GM23248 (cell line): ENCODE measurements at places on chromosomes 1 and 21. TPM values are rescaled to one million over a fixed set of nuclear protein-coding genes. Genes with fewer than 3 reads are reported as not detected.

DNA sequence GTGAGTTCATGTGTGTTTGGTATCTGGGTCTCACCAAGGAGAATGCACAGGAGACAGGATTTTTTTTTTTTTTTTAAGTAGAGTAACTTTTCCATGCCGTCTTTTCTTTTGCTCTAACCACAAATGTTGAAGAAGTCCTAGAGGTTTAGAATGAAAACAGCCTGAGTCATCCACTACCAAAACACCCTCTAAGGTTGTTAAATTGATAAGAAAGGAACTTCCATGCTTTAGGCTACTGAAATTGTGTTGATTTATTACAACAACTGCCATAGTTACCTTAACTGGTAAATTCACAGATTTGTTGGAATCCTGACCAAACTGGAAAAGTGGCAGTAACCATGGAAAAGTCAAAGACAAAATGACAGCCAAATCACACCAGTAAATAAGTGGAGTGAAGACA lies 375.6 kb downstream of the AMY1C start:
- no peak for DNase-seq

GRCh38 chr1:84918726-84919336 lies 25.8 kb upstream of the LPAR3 start:
- no peak for DNase-seq

The LAPTM5 gene
- not detected in 2 replicates for total RNA-seq

DNA sequence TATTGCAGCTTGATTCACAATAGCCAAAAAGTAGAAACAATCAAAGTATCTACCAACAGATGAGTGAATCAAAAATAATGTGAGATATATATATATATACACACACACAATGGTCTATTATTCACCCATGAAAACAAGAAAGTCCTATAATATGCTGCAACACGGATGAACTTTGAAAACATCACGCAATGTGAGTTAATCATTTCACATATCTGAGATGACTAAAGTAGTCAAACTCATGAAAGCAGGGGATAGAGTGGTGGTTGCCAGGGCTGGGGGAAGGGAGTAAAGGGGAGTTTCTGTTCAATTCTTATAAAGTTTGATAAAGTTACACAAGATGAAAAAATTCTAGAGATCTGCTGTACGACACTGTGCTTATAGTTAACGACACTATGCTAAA lies 1234.8 kb downstream of the MRPL39 start:
- no peak for DNase-seq

DNA sequence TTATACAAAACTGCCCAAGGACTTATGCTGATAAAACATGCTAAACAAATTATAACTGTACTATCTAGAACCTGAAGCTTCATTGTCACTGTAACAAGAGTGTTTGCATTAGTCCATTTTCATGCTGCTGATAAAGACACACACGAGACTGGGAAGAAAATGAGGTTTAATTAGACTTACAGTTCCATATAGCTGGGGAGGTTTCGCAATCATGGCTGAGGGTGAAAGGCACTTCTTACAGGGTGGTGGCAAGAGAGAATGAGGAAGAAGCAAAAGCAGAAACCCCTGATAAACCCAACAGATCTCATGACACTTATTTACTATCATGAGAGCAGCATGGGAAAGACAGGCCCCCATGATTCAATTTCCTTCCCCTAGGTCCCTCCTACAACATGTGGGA lies 100.4 kb downstream of the SPATA6 start:
- no peak for DNase-seq

The LHX4 gene
- total RNA-seq = not detected in 2 replicates

- DNase-seq = no peak
Measured at GRCh38 chr1:240247899-240248298, 156.2 kb downstream of the FMN2 start.

DNA sequence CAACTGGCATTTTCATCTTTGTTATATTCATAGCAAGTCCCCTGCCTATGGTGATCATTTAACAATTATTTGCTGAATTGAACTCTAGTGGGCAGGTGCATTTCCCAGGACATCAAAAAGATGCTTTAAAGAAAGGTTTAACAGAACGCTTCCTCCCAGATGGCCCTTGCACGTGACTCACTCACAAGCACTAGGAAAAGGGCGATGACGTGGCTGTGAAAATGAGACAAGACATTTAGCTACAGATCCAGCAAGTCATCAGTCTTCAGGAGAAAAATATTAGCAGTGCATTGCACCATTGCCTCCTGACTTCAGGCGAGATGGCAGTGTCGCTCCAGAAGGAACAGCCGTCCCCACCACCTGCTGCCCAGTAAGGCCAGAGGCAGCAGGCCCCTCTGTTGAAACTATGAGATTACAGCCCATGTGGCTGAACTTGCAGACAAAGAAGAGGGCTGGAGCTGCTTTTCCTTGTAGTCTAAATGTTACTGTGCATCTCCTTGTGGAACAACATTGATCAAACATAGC lies 37.2 kb downstream of the DSCAM start:
- DNase-seq = peak; percentile 0

The PDPN gene
- total RNA-seq = 0.25 and 1.1 TPM in 2 replicates

DNA sequence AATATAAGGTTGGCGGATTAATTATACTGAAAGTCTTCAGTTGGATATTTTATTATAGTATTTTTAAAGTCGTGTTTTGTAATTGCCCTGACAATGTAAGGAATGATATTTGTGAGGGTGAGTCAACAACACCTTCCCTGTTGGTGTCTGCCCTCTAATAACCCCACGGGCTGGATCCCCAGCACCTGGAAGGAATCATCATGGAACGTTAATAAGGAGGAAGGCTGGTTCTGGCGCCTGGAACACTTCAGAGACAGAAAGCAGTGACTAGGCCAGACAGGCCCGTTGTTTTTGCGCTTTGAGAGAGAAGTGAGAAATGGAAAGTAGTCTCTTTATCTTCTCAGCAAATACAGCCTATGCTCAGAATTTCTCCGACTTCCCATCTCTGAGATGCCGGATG lies 31.6 kb downstream of the TEX35 start:
- no peak for DNase-seq

GRCh38 chr1:12314333-12314903 lies 84.6 kb downstream of the VPS13D start:
- peak; percentile 56 for DNase-seq

- no peak for DNase-seq
Measured at GRCh38 chr1:241836941-241837340, 11.1 kb upstream of the EXO1 start.

DNA sequence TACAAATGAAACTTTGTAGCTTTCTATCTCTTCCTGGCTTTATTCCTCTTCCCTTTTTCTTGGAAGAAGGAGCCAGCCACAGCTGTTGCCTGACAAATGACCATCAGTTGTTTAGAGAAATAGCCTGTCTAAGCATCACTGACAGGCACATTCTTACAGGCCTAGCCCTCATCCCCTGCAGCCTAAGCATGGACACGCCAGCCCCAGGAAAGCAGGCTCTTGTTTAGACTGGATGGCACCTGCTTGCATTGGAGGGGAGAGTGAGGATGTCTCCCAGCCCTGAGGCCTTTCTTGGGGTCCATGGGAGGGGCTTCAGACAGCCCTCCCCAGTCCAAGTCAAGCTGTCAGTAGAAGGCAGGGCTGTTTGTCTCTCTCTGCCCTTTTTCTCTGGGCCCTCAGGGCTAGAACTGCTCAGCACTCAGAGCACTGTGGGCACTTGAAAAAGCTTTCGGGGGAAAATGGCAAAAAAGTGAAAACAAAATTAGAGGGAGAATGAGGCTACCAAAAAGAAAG lies 282.5 kb upstream of the PLXNA2 start:
- DNase-seq = no peak
